Breast epithelium (tissue), 4 donors: ENCODE measurements at places on chromosomes 1 and 21. TPM values are rescaled to one million over a fixed set of nuclear protein-coding genes. Genes with fewer than 3 reads are reported as not detected.

OR6K3 gene
- total RNA-seq: not detected

AQP10 gene
- total RNA-seq: not detected

GRCh38 chr1:106700211-106700610 lies 356.3 kb upstream of the PRMT6 start:
- no peak for DNase-seq

- no peak for DNase-seq
Measured at GRCh38 chr1:92443893-92444292, 42.8 kb downstream of the GFI1 start.

GRCh38 chr1:168843950-168844349 lies 114.9 kb upstream of the DPT start:
- no peak for DNase-seq

DNA sequence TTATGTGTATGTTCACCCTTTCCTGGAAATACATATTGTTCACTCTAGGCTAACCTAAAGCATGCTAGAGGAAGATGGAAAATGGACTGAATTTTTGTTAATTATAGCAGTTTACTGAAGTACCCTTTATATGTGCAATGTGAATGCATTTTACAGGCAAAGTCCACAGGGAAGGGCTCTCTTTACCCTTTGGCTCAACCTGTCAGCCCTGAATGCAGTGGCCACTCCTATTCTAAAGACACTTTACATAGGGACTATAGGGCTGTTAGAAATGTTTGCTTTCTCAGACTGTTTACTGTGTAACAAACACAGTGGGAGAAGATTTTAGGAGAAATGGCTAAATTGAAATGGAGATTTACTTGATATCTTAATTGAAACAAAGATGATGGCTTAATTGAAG lies 78.5 kb downstream of the BRINP2 start:
- DNase-seq: no peak

DNA sequence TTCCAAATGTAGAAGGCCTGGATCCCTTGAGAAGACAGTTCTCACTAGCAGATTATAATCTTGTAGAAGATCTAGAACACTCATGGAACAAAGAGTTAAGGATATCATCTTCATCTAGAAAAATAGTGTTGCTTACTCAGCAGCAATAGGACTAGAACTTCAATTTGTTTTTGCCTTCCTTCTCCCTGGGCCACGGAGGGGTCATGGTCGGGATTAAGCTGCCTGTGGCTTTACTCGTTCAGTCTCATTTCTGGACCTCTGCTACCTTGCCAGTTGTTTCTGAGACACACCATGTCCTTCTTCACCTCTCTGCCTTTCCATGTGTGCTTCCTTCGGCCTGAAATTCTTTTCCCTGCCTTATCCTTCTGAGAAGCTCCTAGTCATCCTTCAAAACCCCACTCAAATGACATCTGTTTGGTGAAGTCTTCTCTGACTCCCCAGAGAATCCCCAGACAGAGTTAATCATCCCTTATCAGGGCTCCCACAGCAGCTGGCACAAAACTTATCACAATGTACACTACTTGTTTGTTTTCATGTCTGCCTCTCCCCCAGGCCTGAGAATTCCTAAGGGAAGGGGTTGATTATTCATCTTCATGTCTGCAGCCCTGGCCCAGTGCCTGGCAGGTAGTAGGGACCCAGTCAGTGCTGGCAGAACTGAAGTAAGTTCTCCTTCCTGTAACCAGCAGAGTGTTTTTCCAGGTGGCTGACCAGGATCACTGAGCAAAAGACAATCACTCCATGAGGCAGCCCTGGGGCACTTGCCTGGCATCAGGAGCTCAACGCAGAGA lies 15.5 kb upstream of the SNX27 start:
- DNase-seq: no peak

- no peak for DNase-seq
Measured at GRCh38 chr1:167082511-167083027, 7.6 kb downstream of the GPA33 start.

DNA sequence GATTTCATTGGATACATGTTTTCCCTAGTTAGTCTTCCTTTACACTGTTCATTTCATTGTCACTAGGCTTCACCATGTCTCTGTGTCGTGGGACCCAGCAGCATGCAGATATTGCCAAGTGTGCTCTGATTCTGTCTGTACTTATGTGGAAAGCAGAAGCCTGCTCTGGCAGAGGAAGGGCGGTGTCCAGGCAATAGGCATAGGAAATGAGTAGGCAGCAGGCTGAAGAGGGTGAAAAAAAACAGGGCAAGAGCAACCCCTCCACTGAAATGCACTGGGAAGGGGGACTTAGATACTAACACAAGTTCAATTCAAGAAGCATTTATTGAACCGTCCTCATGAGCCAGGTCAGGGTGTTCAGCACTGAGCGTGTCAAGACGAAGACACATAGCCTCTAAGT lies 85.2 kb upstream of the VAV3 start:
- DNase-seq: no peak

DNA sequence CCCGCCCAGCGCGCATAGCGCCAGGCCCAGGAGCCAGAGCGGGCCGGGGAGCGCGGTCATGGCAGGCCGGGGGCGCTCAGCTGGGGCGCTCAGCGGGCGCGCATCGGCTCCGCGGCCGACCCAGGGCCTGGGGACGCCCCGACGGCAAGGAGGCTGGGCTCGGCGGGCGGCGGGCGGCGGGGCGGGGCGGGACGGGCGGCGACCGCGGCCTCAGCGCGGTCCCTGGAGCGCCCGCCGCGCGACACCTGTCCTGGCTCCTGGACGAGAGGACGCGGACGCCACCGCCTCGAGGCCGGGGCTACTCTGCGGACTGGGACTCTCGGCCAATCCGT lies 273 bp downstream of the BMP8B start:
- no peak for DNase-seq

DNA sequence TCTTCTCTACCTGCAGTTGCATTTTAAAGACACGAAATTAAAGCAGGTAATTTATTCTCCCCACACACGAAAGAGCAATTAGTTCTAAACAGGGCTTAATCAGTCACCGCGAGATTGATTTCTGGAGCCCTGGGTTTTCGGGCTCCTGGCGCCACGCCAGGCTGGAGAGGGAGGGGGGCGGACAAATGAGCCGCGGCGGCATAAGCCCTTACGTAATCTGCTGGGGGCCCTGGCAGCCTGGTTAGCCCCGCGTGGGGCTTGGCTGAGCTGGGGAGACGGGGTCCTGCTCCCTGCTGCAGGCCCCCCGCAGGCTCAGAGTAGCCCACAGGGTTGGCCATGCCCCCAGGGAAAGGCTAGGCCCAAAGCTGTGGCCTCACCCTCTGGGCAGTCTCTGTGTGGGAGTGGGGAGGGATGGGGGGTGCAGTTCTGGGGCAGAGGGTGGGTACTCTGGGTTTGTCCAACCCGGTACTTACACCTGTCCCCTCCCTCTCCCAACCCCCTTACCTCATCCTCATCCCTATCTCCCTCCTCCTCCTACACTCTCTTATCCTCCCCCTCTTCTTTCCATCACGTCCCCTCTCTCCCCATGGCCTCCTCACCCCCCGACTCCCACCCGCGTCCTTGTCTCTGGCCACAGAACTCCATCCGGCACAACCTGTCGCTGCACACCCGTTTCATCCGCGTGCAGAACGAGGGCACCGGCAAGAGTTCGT lies 19.9 kb downstream of the FOXO6 start:
- peak; percentile 54 for DNase-seq

GRCh38 chr1:44296086-44296485 lies 59.0 kb downstream of the ERI3 start:
- no peak for DNase-seq

DNA sequence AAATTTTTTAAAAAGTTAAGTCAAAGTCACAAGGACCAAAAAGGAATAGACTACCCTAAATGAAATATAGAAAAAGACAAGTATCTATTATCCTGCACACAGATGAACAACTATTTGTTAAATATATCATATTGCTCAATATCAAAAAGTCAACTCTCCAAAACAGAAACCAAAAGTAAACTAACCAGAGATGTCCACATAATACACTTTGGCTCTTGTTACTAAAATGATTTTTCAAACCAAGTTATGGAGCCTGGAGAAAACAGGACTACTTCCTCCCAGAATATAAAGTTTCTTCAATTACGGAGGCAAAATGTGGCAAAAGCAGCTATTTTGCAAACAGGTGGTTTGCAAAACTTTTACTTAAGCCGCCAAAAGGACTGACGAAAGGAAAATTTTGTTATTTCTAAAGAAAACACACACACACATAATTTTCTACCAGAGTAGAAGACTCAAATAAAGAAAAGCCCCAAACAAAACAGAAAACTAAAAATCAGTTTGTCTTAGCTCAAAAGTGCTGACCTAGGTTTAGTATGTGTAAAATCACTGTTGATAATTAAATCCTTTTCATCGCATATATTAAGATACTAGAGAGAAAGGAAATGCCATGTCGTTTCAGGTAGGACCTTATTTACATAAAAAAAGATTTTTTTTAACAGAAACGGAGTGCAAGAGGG lies 1.1 kb downstream of the DPYD start:
- no peak for DNase-seq

DNA sequence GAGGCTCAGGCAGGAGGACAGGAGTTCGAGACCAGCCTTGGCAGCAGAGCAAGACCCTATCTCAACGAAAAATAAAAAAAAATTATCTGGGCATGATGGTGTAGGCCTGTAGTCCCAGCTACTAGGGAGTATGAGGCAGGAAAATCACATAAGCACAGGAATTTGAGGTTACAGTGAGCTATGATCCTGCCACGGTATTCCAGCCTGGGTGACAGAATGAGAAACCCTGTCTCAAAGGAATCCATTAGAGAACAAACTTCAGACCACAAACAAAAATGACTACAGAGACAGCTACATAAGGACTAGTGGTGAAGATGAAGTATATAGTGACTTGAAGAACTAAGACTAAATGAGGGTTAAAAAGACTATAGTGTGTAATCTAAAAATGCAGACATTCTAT lies 233.1 kb downstream of the RERE start:
- DNase-seq: no peak

SSX2IP gene
- 11.0 TPM for total RNA-seq

GRCh38 chr1:44676484-44677200 lies 2.1 kb downstream of the ARMH1 start:
- DNase-seq: no peak

EPHB2 gene
- total RNA-seq: 1.5 TPM

- DNase-seq: no peak
Measured at GRCh38 chr1:178048883-178049282, 45.0 kb upstream of the RASAL2 start.

DNA sequence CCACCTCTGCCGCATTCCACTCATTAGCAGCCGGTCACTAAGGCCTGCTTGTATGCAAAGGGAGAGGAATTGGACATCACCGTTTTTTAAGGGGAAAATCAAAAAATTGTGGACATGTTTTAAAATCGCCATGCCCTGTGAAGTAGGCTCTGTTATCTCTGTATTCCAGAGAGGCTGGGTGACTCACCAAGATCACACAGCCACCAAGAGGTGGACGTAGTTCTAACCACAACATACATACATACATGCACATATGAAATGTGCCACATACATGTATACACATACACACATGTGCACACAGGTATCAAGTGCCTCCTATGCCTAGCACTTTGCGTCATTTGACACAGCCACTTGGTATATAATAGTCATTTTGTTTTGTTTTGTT lies 16.0 kb upstream of the ZSCAN20 start:
- DNase-seq: no peak

DNA sequence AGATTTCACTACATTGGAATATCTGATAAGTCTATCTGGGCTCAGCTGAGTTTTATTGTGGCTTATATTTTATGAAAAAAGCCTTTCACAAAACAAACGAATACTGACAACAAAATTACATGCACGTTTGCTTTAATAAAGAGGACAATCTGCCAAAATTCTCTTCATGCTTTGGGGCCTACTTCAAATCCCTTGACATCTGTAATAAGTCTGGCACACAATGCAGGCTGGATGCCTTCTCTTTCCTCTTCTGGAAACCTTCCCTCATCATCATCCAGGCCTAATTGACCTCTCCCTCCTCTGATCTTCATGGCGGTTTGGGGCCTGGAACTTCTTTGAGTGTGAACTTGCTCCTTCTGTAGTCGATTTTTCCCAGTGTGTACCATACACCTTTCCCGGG lies 70.3 kb downstream of the MAP10 start:
- no peak for DNase-seq

DNA sequence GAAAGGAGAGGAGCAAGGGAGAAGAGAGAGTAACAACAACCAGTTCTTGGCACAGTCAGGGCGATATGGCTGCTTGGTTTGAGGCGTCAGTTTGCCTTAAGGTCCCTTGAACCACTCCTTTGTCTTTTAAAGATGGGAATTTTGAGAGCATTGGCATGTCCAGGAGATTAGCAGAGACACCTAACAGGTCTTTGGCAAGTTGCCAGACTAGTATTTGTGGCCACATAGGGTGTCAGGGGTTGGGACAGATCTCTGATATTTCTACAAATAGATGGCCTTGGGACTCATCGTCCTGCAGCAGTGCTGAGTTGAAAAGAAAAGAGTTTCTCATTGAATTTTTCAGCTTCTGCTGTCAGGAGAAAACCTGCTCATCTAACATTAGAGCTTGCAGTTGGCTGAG lies 55.3 kb upstream of the KCND3 start:
- DNase-seq: no peak

DNA sequence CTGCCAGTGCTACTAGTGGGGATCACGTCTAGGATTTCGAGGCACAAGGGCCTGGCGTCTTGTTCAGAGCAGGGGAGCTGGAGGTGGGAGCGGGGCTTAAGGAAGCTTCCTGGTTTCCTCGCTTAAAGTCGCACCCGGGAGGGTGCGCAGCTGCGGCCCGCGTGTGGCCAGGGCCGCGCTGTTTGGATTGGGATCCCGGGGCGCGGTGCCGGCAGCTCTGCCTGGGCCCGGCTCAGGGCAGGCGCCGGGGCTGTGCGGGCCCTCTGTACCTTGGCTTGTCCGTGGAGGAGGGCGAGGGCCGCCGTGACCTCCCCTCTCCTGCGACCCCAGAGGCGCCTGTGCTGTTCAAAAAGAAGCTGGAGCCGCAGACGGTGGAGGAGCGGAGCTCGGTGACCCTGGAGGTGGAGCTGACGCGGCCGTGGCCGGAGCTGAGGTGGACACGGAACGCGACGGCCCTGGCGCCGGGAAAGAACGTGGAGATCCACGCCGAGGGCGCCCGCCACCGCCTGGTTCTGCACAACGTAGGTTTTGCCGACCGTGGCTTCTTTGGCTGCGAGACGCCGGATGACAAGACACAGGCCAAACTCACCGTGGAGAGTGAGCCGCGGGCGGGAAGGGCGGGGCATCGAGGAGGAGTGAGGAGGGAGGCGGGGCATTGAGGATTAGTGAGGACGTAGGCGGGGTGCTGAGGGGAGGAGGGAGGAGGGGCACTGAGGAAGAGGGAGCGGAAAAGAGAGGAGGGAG lies 67.8 kb downstream of the OBSCN start:
- DNase-seq: peak; percentile 88

GRCh38 chr1:147771226-147772125 lies 11.1 kb upstream of the GJA5 start:
- no peak for DNase-seq

CA14 gene
- total RNA-seq: not detected
